SJCRH30 (cell line): ENCODE measurements at places on chromosomes 5 and 9. TPM values are rescaled to one million over a fixed set of nuclear protein-coding genes. Genes with fewer than 3 reads are reported as not detected.

CAVIN4 gene
- 5.4 and 7.1 TPM in 2 replicates for total RNA-seq

MEIKIN gene
- not detected in 2 replicates for total RNA-seq

DNA sequence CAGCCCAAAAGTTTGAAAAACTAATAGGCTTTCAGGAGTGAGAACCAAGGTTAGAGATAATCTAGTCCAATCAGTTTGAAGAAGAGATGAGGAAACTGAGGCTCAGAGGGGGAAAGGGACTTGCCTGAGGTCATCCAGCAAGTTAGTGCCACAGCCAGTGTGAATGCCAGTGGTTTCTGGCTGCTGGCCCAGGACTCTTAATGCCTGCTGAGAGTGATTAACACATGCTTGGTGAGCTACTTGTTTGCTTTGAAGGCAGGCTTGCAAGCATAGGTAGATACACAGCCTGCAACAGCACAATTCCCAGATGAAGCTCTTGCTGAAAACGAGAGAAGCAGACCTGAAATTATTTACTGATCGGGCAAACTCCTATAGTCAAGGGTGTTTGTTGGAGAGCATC is 591.6 kb upstream of the SGCD start:
- no peak for DNase-seq
- H3K27me3 ChIP-seq = no peaks in the 10 kb centered on the region
- no peaks in the 10 kb centered on the region for H3K4me1 ChIP-seq

DNA sequence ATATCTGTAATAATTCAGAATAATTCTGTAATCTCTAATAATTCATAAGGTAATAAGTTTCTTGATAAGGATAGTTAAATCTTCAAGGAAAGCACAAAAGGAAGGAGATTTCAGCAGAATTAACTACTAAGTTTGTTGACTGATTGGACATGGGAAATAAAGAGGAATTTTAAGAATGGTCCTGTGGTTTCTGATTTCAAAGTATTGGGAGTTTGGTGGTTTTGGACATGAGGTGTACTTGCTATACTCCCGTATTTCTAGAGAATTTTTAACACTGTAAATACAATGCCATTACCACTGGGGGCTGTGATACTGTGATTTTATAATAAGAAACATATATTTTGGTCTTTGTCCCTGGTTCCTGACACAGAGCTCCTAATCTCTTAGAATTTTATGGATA is 123.9 kb downstream of the UNC13B start:
- no peak for DNase-seq
- no peaks in the 10 kb centered on the region for H3K4me1 ChIP-seq
- no peak overlapping the region for H3K4me3 ChIP-seq
- no peak overlapping the region for H3K27ac ChIP-seq
- H3K36me3 ChIP-seq = no peaks in the 10 kb centered on the region
- no peaks in the 10 kb centered on the region for H3K27me3 ChIP-seq

DNA sequence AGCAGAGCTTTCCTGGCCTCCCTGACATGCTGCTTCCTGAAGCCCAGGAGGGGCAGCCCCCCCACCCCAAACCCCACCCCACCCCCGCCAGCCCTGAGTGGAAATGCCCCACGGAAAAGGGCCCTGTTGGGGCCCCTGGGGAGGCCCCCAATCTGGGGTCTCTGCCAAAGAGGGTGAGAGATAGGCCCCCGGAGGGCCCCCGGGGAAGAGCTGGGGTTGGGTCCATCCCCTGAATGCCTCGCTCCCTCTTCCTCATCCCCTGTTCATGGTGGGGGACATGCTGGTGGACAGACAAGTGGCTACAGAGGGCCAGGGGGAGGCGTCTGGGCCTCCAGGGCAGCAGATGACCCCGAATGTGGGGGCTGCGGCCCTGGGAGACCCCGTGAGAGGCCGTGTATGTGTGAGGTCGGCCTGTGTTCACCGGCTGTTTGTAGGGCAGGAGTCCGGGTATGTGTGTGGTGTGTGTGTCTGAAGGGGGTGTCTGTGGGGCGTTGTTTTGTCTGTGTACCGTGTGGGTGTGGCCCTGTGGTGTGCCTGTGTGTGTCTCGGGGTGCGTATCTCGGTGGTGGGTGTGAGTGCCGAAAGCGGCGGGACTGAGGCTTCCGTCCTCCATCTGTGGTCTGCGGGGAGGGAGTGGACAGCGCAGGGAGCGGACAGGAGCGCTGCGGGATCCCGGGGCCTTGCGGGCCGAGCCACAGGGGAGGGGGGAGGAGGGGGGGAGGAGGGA is 11.3 kb downstream of the C9orf50 start:
- H3K4me3 ChIP-seq = no peak overlapping the region
- no peak for DNase-seq
- peaks cover 37% of the 10 kb centered on the region for H3K27me3 ChIP-seq
- H3K36me3 ChIP-seq = no peaks in the 10 kb centered on the region
- peaks cover 13% of the 10 kb centered on the region; the same call in 1 of the 2 replicates for H3K4me1 ChIP-seq
- no peak overlapping the region for H3K27ac ChIP-seq
